ENCODE measurements at places on chromosomes 2 and 18.

DNA sequence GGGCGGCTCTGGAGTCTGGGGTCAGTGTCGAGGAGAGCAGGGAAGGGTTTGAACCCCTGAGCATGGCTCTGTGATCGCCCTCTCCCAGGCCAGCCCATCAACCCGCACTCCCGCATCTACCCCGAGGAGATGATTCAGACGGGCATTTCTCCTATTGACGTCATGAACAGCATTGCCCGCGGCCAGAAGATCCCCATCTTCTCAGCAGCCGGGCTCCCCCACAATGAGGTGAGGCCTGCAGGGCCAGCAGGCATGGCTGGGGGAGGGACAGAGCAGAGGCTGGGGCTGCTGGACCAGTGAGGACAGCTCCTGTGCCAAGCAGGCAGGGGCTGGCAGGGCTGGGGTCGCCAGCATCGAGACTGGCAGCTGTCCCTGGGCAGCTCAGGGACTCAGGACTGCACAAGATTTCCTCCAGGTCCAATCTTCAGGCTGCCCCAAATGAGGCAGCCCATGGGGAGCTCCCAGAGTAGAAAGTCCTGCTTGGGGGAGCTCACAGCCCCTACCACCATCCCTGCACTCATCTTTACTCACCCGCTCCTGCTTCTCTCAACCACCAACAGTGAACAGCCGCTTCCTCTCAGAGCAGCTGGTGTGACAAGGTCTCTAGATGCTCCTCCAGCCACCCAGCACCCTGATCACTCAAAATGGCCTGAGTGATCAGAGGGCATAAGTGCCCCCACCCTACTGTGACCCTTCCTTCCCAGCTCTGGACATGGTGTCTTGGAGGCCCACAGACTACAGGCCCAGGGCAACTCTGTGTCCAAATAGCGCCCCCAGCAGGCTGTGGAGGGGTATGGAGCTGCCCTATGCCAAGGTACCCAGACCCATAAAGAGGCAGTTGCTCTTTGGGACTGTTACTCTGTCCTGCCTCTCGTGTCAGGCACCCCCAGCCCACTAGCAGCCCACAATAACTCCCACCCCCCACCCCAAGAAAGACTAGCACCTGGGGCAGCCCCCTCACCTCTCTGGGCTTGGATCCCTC, 18.3 kb upstream of the ANKRD53 start:
- DNase-seq = no peak

- DNase-seq = no peak
Observed at GRCh38 chr2:25257931-25258846, 83.5 kb downstream of the DNMT3A start.

GRCh38 chr2:19282305-19282704, 76.1 kb downstream of the OSR1 start:
- no peak for DNase-seq

GRCh38 chr2:209314653-209315052, 109.2 kb upstream of the MAP2 start:
- DNase-seq = no peak

GRCh38 chr2:218244204-218244603, 16.6 kb upstream of the GPBAR1 start:
- DNase-seq = no peak

GRCh38 chr2:160033732-160034392, 28.6 kb downstream of the PLA2R1 start:
- no peak for DNase-seq

DNA sequence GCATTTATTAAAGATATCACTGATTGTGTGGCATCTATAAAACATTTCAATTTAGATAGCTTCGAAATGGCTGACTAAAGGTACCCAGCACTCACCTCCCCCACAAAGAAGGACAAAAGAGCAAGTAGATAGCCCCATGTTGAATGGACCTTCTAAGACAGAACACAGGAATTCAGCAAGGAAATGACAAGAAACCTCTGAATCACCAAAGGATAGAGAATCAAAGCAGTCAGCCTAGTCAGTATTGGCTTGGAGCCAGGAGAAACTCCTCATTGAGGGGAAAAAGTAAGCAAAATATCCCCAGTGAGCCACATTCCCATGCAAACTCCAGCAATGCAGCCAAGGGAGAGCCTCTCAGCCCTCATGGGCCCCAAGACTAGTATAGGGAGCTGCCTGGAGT, 113.7 kb downstream of the BARD1 start:
- DNase-seq = no peak

- no peak for DNase-seq
Observed at GRCh38 chr2:214801068-214801467, 8.4 kb downstream of the BARD1 start.

DNA sequence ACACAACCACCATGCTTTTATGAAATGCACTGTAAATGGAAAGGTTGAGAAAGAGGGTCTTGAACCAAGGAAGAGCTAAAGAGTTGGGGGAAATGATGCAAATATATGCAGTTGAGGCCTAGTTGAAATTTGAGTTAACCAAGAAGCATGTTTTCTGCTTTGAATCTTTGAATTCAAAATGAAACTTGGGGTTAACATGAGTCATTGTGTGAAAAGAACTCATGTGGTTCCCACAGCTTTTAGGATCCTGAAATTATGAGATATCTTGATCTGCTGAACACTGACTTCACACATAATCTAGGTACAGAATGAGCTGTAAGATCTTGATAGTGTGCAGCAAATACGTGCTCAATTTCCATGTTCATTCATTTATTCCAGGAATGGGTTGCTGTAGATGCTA, 422.9 kb upstream of the TRIB2 start:
- no peak for DNase-seq

DNA sequence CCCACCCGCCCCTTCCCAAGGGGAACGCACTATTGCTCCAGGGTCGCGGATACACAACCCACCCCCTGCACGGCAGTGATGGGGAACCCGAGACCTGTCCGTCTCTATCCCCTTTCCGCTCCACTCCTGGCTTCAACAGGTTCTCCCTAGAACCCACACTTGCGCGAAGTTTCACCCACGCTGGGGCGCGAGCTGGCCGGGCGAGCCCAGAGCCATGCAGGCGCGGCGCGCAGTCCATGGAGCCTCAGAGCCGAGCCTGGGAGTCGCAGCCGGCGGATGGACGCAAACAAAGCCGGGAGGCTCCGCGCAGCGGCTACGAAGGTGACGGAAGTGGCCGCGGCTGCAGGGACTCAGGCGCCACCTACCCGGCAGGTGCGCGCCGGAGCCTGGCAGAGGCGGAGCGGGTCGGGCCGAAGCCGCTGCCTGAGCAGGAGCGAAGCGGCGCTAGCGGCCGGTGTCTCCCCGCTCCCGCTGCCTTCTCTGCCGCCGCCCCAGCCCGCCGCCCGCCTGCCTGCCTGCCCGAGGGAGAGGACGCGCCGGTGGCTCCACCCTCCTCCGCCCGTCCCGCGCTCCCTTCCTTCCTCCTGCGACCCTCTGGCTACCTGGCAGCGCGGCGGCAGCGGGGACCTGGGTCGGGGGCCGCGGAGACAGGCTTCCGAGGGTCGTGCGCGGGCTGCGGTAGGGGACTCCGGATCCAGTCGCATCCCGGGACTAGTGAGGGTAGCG, 14.0 kb downstream of the ALPG start:
- DNase-seq = no peak

All from stimulated activated naive CD4-positive, alpha-beta T cell treated with Interleukin-2 at 50 U/mL for 16 hours (primary cell).